GM23248 (cell line): ENCODE measurements at places on chromosomes 16 and 17.

- DNase-seq: peak; percentile 13
Observed at GRCh38 chr17:79202480-79202879, 127.9 kb downstream of the ENGASE start.

DNA sequence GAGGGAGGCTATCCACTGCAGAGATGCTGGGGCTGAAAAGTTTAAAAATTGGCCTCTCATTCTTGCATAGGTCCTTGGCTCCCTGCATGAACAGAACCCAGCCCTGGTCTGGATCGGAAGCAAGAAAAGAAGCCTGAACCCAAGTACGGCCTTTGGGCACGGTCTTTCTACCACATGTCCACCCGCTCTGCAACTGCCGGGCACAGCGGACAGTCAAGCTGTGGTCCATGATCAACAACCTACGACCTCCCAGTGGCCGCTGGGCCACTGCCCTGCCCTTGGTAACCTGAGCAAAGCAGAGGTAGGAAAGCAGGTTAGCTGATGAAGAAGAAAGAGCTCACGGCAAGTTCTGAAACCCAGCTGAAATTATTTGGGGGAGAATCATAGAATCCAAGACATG lies 3.6 kb downstream of the ABCC12 start:
- no peak for DNase-seq

DNA sequence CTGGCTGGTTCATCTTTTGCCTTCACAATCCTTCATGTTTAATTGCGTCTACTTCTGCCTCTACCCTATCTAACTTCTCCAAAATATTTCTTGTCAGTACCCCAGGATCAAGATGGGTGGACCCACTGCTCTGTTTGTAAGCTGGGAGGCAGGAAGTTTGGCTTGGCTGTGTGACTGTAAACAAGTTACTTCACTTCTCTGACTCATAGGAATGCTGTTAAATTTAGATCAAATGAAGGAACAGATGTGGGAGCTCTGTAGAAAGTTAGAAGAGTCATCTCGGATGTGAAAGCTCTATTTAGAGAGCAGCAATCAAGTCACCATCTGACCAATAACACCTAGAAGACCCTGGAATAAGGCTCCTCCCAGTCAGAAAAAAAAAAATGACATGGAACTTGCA lies 55.2 kb upstream of the MRTFB start:
- peak; percentile 92 for DNase-seq

DNA sequence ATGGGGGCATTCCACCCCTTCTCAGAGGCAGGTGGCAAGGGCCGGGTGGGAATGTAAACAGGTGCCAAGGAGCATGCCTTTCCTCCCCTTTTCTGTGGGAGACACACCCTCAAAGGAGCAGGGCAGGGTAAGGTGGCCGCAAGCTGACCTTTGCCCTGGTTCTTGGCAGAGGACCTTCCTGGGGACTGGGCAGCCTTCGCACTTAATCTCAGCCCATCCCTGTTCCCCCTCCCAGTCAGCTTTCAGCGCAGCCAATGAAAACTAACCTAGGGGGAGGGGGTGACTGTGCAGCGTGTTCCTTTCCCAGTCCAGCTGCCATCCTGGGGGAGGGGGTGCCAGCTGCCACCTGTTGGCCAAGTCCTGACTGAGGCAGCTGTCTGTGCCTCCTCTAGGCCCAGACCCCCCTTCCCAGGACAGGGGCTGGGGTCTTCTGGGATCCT lies 2.8 kb downstream of the TRAF4 start:
- DNase-seq: no peak

GRCh38 chr16:85627526-85628264 lies 14.6 kb downstream of the GSE1 start:
- no peak for DNase-seq

DNA sequence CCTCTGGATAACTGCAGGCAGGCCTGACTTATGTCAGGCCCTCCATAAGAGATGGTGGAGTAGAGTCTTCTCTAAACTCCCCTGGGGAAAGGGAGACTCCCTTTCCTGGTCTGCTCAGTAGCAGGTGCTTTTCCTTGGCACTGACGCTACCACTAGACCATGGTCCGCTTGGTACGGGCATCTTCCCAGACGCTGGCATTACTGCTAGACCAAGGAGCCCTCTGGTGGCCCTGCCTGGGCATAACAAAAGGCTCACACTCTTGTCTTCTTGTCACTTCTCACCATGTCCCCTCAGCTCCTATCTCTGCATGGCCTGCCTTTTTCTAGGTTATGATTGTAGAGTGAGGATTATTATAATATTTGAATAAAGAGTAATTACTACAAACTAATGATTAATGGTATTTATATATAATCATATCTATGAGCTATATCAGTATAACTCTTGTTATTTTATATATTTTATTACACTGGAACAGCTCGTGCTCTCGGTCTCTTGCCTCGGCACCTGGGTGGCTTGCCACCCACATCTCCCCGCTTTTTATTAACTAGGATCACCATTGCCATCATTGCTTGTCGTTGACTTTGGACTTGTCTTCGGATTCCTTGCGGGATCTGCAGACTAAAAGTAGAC lies 59.8 kb upstream of the ARL4D start:
- DNase-seq: peak; percentile 68

- DNase-seq: no peak
Observed at GRCh38 chr17:40514013-40514875, 12.8 kb upstream of the TNS4 start.

DNA sequence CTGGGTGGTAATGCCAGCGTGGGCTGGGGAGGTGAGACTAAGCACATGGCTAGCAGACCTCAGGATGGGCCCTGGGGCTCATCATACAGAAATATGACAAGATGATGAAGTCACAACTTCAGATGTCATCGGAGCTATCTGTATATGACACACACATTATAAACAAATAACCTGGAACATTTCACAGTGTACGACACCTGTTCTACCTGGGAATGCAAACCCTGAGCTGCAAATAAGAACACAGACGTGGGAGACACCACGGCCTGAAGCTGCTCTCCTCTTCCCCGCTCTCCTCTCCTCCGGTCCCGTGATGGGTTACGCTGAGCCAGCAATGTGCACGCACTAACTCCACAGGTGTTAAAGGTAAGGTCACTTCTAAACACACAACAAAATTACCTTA lies 4.9 kb downstream of the PLD6 start:
- DNase-seq: no peak

GRCh38 chr17:4719684-4720221 lies 9.3 kb downstream of the ARRB2 start:
- DNase-seq: no peak

DNA sequence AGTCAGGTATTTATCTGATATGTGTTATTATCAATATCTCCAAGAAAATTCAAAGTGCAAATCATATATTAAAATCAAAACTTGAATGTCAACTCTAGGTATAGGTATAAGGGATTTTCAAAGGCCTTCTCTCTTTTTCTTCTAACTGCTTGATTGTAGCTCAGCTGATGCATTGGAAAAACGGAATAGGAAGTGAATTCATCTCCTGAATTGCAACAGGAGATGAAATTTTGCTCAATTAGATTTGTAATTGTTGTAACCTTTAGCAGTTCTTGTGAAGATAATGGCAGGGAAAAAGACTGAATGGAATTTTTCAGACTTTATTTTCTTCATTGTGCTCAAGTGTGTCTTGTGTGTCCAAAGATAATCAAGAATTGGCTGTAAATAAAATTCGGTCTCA lies 190.2 kb upstream of the KCNJ16 start:
- DNase-seq: no peak

GRCh38 chr16:81510016-81510415 lies 65.4 kb downstream of the CMIP start:
- DNase-seq: no peak

DNA sequence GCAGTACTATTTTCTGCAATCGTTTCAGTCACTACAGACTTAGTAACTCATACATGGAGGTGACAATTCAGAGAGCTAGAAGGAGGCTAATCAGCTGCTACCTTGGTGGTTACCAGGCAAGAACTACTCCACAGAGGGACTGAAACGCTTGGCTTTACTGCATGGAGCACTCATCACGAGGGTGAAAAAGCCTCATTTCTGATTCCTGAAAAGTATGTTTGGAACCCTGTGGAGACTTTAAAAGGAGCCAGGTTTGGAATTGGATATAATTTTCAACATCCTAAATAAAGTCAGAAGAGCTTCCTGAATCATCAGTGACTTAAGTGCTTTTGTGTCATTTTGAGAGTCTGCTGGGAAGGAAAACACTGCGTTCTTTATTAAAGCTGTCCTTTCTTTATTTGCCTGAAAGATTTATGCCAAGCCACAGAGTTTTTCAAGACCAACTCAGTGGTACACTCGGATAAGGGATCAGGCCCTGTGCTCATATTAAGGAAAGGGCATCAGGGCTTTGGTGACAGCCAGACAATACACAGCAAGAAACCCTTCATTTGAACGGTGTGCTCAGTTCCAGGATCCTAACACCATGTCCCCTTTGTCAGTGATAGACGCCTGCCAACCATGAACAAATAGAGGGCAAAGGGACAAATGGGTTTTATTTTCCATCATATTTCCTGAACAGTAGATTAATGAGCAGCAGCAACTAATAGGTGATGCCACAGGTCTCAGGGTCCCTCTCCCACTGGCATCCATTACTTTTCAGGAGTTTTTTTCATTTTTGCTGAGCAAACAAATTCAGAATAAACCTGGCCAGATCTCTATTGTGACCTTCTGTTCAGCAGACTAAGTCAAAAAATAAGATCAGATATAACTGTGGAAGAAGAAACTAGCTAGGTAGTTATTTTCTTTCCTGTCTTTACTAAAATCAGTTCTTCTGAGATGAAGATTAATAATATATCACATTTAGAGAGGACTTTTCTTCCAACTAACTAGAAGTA lies 80.5 kb upstream of the CLEC18B start:
- DNase-seq: no peak

DNA sequence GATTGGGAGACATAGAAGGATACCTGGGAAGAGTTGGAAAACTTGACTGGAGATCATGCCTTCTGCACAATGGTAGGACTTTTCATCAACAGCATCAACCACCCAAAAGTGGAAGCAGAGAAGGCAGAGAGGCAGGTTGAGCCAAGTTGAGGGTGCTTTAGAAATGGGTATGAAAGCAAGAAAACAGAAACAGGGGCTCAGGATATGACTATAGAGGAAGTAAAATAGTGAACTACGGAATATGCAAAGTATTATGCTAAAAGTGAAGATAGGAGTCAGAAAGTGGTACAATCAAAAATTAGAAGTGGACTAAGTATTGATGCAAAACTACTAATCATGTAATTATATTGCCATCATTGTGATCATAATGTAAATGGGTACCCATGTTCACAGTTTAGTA lies 16.1 kb upstream of the ARHGAP44 start:
- no peak for DNase-seq

- DNase-seq: no peak
Observed at GRCh38 chr17:82907797-82908542, 68.1 kb upstream of the ZNF750 start.

DNA sequence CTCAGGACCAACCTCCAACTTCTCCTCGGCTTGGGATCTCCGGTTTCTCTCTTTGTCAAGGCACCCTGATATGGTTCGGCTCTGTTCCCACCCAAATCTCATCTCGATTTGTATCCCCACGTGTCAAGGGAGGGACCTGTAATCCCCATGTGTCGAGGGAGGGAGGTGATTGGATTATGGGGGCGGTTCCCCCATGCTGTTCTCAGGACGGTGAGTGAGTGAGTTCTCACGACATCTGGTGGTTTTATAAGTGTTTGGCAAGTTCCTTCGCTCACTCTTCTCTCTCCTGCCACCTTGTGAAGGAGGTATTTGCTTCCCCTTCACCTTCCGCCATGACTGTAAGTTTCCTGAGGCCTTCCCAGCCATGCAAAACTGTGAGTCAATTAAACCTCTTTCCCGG lies 117.9 kb downstream of the SEC14L1 start:
- no peak for DNase-seq

- no peak for DNase-seq
Observed at GRCh38 chr16:10594312-10594950, 14.0 kb upstream of the EMP2 start.

- DNase-seq: no peak
Observed at GRCh38 chr17:59410049-59410437, 78.6 kb downstream of the YPEL2 start.

DNA sequence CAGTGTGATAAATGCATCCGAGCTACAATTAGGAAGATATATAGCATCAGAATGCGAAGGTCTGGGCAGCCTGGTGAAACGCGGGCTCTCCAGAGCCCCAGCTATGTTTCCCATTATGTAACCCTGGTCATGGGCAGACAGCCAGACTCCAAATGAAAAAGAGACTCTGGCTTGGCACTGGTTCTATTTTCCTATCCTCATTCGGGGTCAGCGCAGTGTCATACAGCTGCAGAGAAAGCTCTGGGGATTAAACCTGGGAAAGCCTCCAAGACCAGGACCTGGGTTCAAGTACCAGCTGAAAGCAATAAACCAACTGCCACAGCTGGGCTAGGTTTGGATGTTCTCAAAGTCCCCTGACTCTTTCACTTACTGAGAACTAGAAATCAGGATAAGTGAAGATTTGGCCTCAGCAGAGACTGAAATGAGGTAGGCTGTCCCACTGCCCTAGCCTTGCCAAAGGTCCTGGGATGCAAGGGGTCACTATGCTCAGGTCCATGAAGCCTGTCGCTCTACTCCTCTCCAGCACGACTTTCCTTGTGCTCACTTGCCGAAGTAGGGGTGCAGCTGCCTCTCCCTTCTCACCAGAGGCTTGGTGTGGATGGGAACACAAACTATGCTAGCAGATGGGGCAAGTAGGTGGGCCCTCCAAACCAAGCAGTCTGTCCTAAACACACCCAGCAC lies 123.8 kb downstream of the SMG6 start:
- DNase-seq: peak; percentile 94

- peak; percentile 30 for DNase-seq
Observed at GRCh38 chr16:9846362-9847099, 335.7 kb downstream of the GRIN2A start.

- DNase-seq: peak; percentile 87
Observed at GRCh38 chr17:50211249-50212120, 10.1 kb upstream of the COL1A1 start.

DNA sequence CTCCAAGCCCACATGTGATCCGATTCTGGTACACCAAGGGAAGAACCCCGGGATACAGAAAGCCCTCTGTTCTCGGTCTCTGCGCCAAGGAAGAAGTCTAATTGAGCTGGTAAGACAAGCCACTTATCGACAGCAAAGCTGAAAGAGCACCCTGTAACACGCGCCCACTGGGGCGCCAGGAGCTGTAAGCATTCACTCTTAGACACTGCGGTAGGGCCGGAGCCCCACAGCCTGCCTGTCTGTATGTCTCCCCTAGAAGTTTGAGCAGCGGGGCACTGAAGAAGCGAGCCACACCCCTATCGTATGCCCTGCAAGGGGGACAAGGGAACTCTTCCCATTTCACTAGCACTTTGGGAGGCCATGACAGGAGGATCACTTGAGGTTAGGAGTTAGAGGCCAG lies 27.0 kb upstream of the MEIOC start:
- no peak for DNase-seq

DNA sequence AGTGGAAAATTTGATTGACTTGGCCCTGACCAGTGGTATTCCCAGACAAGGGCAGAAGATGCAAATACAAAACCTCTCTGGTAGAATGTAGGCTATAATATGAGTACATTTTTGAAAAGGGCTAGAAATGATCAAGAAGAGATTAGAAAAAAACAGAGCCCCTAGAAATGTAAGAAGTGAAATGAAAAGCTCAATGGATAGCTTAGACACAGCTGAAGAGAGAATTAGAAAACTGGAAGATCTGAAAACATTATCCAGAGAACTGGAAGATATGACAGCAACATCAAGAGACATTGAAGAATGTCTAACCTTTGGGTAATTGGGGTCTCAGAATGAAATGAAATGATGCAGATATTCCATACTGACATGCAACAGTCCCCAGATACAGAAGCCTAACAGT lies 105.2 kb upstream of the ZNF750 start:
- no peak for DNase-seq

GRCh38 chr17:54381482-54381881 lies 519.2 kb upstream of the TOM1L1 start:
- DNase-seq: no peak
